ENCODE measurements at places on chromosomes 6 and 20.

GRCh38 chr20:60095456-60095855 lies 137.2 kb downstream of the CDH26 start:
- DNase-seq = no peak

DNA sequence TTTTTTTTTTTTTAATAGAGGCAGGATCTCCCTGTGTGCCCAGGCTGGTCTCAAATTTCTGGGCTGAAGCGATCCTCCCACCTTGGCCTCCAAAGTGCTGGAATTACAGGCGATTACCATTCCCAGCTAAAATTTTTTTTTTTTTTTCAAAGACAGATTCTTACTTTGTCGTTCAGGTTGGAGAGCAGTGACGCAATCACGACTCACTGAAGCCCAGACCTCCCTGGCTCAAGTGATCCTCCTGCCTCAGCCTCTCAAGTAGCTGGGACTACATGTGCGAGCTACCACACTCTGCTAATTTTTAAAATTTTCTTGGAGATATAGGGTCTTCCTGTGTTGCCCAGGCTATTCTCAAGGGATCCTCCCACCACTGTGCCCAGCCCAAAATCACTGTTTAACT lies 58.0 kb upstream of the MYO6 start:
- no peak for DNase-seq

GRCh38 chr6:42727087-42727611 lies 4.8 kb upstream of the PRPH2 start:
- DNase-seq = no peak

GRCh38 chr6:156901309-156902019 lies 124.3 kb downstream of the ARID1B start:
- DNase-seq = no peak

GRCh38 chr6:88725111-88725975 lies 238.1 kb downstream of the RNGTT start:
- DNase-seq = no peak

GRCh38 chr6:168675933-168676551 lies 235.1 kb downstream of the SMOC2 start:
- DNase-seq = no peak

DNA sequence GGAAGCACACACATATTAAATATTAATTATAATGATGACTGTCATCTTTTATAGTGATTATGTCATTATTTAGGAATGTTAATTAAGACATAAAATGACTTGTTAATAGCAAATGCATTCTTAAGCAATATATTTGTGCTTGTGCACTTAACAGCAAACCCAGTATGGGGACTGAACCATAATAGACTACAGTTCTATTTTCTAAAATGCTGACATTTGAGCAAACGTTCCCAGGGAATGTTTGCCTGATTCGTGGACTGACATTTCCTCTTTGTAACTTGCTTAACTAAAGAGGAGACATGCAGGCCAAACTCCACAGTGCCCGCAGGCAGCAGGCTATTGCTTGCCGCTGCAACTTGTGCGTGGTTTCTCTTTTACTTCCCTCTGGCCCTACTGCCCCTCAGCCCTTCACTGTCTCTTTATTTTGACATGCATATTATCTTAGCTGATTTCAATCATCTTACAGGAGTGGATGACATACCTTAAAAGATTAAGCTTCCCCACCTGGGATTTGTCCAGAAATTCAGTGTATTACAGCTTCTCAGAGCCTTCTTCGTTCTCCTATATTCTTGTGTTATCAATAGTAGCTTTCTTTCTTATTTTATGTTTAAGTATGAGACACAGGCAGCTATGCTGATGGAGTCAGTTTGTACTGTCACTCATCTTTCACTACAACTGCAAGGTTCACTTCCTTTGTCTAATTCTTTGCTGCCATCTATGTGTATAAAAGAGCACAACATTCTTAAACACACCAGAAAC lies 141.5 kb downstream of the GMDS start:
- peak; percentile 35 for DNase-seq

DNA sequence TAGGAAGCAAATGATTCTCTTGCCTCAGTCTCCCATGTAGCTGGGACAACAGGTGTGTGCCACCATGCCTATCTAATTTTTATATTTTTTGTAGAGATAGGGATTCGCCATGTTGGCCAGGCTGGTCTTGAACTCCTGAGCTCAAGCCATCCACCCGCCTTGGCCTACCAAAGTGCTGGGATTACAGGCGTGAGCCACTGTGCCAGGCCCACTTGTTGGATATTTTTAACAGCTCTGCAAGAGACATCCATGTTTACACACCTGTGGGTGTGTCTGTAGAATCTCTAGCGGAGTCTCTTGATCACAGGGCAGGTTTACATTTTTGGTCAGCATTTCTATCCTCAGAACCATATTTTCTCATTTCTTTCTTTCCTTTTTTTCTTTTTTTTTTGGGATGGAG lies 53.1 kb upstream of the ZFP64 start:
- DNase-seq = no peak

GRCh38 chr6:32163559-32164258 lies 686 bp upstream of the EGFL8 start:
- no peak for DNase-seq

- DNase-seq = no peak
These were observed 39.4 kb downstream of the HNF4A start for GRCh38 chr20:44394702-44395460.

GRCh38 chr20:17406051-17406590 lies 125.1 kb downstream of the BFSP1 start:
- no peak for DNase-seq

GRCh38 chr20:32918296-32918695 lies 59.6 kb downstream of the EFCAB8 start:
- DNase-seq = no peak

DNA sequence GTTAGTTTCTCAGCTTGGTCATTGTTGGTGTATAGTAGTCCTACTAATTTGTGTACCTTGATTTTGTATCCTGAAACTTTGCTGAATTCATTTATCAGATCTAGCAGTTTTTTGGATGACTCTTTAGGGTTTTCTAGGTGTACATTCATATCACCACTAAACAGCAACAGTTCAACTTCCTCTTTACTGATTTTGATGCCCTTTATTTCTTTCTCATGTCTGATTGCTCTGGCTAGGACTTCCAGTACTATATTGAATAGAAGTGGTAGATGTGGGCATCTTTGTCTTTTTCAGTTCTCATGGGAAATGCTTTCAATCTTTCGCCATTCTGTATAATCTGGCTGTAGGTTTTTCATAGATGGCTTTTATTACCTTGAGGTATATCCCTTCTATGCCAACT lies 61.3 kb upstream of the HEY2 start:
- no peak for DNase-seq

DNA sequence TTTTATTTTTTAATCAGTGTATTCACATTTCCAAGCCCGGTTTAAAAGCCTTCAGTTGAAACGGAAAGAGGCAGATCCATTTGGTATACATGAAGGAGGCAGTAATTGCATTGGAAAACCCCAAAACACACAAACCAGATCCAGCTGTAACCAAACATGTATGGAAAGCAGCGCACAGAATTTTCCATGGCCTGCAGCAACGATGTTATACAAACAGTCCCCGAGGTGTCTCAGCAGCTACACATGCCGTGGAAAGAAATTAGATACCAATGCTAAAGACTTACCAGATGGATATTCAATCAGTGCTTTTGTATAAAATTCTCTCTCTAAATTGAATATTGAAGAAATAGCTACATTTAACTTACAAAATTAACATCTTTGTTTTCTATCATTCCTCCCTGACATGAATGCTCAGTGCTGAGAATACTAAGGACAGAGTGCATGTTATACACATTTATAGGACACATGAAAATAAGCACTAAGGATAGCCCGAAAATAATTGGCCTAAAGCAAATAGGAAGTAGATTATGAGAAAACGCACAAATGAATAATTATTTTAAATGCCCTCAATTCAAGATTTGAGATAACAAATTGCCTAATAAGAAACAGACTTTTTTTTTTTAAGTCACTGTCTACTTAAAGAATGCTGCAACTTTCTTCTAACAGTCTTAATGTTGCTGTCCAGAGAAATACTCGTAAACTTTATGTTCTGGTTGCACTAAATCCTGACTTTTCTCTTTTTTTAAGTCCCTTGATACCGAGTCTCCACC lies 713.1 kb downstream of the HDGFL1 start:
- no peak for DNase-seq

DNA sequence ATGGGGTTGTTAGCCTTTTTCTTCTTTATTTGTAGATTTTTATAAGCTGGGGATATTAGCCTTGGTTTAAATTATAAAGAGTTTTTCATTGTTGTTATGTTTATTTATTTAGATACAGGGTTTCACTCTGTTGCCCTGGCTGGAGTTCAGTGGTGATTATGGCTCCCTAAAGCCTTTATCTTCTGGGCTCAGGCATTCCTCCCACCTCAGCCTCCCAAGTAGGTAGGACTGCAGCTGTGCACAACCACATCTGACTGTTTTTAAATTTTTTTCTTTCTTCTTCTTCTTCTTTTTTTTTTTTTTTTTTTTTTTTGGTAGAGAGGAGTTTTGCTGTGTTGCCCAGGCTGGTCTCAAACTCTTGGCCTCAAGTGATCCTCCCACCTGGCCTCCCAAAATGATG lies 80.9 kb downstream of the UBE3D start:
- DNase-seq = no peak

GRCh38 chr20:14657266-14658005 lies 320.0 kb upstream of the FLRT3 start:
- no peak for DNase-seq

DNA sequence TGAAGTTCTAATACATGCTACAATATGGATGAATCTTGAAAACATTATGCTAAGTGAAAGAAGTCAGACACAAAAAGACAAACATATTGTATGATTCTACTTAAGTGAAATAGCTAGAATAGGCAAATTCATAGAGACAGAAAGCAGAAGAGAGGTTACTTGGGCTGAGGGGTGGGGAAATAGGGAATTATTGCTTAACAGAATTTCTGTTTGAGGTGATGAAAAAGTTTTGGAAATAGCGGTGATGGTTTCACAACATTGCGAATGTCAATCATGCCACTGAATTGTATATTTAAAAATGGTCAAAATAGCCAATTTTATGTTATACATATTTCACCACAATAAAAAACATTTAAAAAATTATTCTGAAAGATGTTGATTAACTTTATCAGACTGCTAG lies 6.1 kb downstream of the SLC26A8 start:
- no peak for DNase-seq

DNA sequence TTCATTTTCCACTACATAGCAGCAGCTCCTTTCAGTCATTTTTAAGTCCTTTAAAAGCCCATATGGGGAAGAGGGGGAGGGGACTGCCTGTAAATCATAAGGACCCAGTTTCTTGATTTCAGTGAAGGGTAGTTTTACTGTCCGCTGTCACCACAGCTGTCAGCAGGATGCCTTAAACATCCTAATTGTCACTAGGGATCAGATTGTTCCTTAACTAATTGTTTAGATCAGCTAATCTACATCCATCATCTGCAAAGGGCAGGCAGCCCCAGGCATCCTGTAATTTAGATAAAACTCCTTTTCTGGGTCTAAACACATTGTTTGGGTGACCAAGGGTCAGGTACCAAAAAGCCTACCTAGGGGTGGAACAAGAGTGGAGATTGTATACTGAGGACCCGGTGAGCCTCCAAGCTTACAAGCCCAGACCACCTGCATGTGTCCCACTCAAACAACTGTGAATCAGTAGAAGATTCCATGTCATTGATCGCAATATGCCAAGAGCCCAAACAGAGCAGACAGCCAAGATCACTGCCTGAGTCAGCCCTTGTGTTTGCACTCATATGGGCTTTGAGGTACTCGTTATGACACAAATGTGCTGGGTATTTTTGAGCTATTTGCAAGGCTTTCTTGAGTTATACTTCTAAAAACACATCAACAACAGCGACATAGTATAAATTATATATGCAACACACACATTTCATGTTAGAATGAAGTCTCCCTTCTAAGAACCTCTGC lies 198.7 kb upstream of the CEP162 start:
- no peak for DNase-seq

DNA sequence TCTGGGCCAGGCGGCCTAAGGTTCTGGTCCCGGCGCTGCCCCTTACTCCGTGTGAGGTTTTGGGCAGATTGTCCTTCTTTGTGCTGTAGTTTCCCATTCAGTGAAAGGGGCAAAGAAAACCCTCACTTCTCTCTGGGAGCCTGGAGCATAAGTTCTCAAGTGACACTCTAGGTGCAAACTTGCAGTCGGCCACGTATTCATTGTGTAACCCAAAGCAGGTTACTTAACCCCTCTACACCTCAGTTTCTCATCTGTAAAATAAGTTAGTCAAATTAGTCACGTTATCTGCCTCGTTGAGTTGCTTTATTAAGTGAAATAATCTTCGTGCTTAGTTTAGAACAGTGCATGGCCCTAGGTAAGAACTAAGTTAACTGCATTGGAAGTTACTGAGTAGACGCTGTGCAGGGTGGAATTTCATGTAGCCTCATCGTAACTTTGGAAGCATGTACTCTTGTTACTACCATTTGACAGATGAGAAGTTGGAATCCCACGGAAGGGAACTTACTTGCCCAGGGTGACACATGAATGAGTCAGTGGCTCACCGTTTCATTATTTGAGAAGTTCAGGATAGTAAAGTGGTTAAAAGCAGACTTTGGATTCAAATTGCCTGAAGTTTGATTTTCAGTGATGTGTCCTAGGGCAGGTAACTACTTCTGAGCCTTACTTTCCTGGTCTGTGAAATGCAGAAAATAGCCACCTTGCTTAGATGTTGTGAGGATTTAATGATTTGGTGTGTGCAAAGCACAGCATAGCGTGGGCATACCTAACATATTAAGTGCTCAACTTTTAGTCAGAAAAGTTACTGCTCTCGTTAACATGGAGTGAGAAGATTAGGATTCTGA lies 556 bp upstream of the MROH8 start:
- no peak for DNase-seq

GRCh38 chr20:33567949-33568348 lies 78.1 kb downstream of the CBFA2T2 start:
- no peak for DNase-seq

DNA sequence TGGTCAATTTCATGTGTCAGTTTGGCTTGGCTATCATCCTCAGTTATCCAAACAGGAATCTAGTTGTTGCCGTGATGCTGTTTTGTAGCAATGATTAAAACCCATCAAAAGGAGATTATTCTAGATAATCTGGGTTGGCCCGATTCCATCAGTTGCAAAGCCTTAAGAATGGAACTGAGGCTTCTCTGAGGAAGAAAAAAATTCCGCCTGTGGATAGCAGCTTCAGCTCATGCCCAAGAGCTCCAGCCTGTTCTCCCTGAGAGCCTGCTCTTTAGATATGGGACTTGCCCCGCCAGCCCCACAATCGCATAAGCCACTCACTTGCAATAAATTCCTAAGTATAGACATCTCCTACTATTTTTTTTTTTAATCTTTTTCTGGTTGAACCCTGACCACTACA lies 61.5 kb downstream of the SEL1L2 start:
- no peak for DNase-seq

DNA sequence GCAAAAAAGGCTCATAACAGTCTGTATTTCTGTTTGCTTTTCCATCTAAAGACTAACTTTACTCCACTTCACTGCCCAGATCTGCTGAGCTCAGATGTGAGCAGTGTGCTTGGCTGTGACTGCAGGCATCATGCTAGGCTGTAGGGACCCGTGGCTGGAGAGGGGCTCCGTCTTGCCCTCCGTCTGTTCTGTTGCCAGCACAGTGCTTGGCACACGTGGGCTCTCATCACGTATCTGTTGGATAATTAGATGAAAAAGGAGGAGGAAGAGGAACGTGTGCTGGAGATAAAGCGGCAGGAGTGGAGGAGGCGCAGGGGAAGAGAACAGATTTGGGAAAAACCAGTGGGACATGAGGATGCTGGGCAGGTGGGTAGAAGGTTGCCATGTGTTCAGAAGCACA lies 57.6 kb upstream of the IER3 start:
- DNase-seq = no peak

All from CD4-positive, alpha-beta T cell treated with Interleukin-21 for 1 hour (primary cell).